Foreskin keratinocyte (primary cell): ENCODE measurements at places on chromosomes 1 and 21.

GRCh38 chr21:26368591-26369320, 198.2 kb upstream of the APP start:
- no peak for DNase-seq

DNA sequence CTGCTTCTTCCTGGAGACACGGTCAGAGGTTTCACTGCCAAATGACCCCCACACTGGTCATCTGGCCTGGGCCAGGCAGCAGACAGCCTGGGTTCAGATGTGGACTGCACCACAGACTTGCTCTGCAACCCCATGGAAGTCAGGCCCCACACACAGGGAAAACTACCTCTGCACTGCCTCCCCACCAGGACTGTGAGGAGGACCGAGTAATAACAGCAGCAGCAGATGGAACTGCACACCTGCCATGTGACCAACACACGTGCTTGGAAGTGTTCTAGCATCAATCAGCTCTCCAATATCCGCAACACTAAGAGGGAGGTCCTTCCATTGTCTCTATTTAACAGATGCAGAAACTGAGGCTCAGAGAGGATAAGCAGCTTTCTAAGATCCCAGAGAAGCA, 51.4 kb downstream of the SLC9A1 start:
- no peak for DNase-seq

GRCh38 chr1:59816318-59816878, 1.6 kb downstream of the HOOK1 start:
- DNase-seq, result no peak

DNA sequence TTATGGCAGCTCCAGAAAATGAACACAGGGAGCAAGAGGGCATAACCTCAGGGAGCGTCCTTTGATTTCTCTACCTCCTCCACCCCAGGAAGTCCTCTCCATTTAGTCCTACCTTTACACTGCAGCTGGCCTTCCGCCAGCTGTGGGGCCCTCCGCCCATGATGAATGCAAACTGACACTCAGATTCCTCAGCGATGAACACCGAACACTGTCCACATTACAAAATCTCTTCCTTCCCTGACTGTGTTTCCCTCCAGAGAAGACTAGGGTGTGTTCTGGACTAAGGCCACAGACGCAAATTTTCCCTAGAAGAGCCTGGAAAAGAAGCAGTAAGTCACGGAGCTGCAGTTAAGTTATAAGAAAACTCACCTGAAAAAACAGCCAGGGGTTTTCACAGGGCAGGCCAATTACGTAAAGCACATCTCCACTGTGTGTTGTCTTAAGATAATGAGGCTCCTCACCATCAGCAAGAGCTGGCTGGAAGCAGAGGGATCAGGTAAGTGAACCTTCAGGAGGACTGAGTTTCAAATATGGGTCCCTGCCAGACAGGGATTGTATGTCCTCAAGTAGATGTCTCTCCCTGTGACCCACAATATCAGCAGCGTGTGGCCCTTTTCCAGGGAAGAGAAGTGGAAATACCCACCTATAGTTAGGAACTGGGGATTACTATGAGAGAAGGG, 46.3 kb upstream of the ATP1B1 start:
- peak; percentile 82 for DNase-seq

- DNase-seq, result no peak
These were observed 11.9 kb downstream of the F5 start for GRCh38 chr1:169574336-169574735.

DNA sequence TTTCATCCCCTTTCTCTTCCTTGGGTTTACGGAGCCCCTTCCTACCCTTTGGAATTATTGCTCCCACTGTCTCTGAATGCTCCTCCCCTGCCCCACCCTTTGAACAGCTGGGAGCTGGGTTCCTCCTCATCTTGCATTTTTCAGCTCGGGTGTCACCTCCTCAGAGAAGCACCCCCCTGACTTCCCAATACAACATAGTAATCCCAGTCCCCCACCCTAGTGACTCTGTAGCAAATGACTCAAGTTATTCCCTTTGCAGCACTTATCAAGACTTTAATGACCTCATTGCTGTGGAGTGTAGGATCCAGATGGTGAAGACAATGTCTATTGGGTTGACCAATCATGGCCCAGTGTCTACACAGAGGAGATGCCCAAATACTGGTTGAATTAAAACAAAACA, 8.9 kb upstream of the VWA5B1 start:
- peak; percentile 54 for DNase-seq

DNA sequence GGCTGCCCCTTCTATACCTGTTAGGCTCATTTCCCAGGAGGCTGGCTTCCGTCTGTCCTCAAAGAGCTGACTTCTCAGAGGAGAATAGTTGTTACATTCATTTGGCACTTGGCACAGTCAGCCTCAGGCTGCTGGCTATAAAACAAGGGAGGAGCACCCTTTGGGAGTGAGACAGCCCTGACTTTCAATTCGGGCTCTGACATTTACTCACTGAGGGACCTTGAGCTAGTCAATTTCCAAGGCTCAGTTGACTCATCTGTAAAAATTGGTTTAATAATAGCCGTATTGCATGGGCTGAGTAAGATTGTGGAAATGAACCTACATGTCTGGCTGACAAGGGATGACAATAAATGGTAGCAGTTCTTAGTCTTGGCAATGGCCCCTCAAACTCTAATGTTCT, 13.7 kb downstream of the ALX3 start:
- peak; percentile 50 for DNase-seq

- DNase-seq, result no peak
These were observed 139.5 kb downstream of the RGS7 start for GRCh38 chr1:241217516-241217915.

GRCh38 chr1:188127507-188127906, 1298.8 kb downstream of the PLA2G4A start:
- DNase-seq, result peak; percentile 40

DNA sequence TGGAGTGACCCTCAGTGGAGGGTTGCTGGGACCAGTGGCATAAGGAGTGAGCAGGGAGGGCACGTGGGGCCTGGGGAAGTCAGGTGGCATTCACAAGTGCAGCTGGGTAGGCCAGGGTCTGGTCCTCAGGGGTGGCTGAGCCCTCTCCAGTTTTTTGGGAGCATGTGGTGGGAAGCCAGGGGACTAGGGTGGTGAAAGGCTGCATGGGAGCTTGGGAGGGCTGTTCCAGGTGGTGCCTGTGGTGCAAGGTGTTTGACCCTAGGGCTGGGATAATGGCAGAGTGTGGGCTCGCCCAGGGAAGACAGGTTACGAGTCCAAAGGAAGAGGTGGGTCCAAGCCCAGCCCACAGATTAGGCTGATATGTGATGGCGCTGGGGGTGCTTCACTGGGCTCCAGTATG, 30.5 kb downstream of the MAN1C1 start:
- DNase-seq, result no peak

GRCh38 chr1:161915051-161915503, 108.6 kb downstream of the OLFML2B start:
- no peak for DNase-seq

- no peak for DNase-seq
These were observed 642 bp upstream of the CREG1 start for GRCh38 chr1:167554028-167554779.

- DNase-seq, result no peak
These were observed 96.5 kb downstream of the DTL start for GRCh38 chr1:212132025-212132424.

GRCh38 chr21:41769933-41770332, 3.1 kb upstream of the RIPK4 start:
- no peak for DNase-seq

- DNase-seq, result no peak
These were observed 13.9 kb upstream of the ALPL start for GRCh38 chr1:21495225-21495820.

GRCh38 chr1:200028586-200029034, 1.1 kb downstream of the NR5A2 start:
- peak; percentile 9 for DNase-seq

DNA sequence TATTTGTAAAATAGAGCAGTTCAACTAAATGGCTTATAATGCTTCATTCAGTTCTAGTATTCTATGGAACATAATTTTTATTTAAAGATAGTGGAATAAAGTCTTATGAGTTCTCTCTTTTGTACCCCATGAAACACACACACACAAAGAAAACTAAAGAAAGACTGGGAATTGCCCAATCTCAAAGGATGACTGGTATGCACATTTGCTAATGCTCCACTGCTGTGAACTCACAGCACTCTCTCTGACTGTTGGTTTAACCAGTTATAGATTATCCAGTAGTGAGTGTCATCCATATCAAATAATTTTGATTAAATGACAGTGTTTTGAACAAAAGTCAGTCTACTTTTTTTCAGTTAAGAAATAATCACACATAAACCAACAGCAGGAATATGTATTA, 1082.4 kb upstream of the B3GALT2 start:
- no peak for DNase-seq

- no peak for DNase-seq
These were observed 4.9 kb downstream of the GLIS1 start for GRCh38 chr1:53733975-53734649.

- DNase-seq, result no peak
These were observed 262.9 kb upstream of the CACYBP start for GRCh38 chr1:174736831-174737230.

DNA sequence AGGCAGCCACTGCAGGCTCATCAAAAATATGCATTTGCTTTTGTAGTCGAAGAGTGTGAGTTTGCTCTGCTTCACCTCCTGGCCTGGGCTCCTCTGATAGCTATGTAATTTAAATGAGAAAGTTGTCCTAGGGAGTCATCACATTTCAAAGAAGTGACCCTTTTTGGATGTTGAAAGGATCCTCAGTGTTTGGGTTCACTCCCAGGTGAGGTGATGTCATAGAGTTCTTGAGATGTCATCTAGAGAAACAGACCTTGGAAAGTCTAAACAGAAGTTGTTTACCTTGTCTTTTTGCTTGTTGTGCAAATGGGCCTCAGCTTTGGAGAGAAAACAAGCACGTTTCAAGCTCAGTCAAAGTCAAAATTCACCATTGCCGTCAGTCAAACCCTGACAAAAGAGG, 92.0 kb upstream of the BARHL2 start:
- no peak for DNase-seq

- DNase-seq, result no peak
These were observed 34.7 kb upstream of the PLA2G2A start for GRCh38 chr1:20014153-20014552.

DNA sequence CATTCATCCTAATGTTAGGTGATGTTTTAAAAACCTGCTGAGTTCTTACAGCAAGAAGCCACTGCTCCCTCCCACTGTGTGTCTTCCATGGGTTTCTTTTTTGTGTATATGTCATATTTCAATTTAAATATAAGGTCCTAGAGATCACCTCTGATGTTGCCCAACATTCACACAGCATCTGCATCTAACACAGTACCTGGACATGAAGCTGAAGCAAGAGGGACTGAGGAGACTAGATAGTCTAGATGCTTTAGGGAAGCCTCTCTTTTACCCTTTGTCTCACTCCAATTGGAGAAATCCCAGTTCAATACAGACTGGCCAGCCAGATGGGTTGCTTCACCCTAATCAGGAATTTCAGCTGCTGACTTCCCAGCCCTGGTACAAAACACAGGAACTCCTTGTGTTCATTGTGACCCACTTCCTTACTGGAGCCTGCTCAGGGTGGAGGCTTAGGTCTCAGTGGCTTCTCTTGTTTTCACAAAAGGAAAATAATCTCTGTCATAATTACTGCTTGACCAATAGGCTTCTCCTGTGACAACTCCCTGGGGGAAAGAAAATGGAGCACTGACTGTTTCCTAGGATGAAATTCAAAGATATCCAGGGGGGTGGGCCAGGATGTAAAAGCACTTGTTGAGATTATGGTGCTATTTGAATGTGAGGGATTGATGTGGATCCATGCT, 17.3 kb downstream of the BTG2 start:
- DNase-seq, result no peak

GRCh38 chr1:21176586-21177555, at the start of gene EIF4G3:
TSS of gene EIF4G3 (minus strand) at chr1:21176897. CDS start at chr1:21002742, 174,155 bp downstream.
- DNase-seq, result peak; percentile 77

- DNase-seq, result no peak
These were observed 11.9 kb downstream of the ATP13A2 start for GRCh38 chr1:16999863-17000262.

DNA sequence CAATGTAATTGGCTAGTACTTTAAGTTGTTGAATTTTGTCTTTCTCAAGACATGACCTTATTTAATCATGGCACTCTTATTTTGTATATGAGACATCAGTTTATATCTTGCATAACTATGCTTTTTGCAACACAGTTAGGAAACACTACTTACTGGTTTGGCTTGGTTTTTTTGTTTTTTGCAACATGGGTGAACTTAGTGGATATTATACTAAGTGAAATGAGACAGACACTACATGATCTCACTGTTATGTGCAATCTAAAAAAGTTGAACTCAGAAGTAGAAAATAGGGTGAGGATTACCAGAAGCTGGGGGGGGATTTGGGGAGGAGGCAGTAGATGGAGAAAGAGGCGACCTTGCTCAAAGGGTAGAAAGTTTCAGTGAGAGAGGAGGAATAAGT, 132.1 kb downstream of the PLA2G4A start:
- no peak for DNase-seq

- no peak for DNase-seq
These were observed 38.2 kb upstream of the PKP1 start for GRCh38 chr1:201245082-201245481.

- peak; percentile 20 for DNase-seq
These were observed 239.8 kb downstream of the USH2A start for GRCh38 chr1:216183454-216183853.

DNA sequence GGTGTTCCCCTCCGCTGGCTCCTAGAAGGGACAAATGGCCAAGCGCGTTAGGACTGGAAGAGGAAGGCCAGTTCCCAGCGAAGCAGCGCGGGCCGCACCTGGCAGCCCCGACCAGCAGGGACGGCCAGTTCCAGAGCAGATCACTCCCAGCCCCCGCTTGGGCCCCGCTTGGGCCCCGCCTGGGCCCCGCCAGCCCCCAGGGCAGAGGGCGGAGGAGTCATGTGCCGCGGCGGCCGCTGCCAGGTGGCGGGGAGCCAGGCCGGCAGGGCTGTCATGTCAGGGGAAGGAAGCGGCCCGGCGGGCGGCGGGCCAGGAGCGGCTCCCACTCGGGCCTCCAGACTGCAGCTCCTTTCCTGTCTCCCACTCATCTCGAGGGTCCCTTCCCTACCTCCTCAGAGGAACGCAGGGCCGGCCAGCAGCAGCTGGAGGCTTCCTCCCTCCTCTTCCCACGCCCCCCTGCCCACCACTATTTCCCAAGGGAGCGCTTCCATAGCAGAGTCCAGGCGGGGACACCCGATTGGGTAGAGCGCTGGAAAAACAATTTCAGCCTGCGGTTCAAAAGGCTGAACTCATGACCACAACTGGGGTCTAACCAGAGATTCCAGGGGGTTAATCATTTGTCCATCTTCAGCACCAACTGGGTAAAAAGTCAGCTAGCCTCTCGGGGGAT, 16.5 kb downstream of the ZNF697 start:
- no peak for DNase-seq

DNA sequence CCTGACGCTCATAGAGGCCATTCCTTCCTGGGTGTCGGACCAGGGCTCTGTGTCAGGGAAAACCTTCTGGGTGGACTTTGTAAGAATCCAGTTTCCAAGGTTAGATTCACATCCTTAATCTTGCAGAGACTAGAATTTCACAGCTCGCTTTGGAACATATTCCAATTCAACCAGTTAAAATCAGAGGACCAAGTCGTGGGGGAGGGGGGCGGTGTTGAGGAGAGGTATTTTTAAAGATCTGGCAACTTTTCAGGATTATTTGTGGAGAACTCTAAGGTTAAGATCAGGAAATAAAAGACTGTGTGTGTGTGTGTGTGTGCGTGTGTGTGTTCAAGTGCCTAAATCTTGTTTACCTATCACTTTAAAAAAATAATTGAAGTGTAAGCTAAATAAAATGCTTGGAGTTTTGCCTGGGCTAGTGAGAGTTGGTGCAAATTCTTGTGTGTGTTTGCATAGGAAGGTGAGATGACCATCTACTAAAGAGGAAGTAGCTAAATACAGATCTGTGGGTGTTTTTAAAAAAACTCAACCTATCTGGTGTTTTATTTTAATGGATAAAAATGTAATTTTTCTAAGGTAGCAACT, 21.8 kb downstream of the TENT5C start:
- DNase-seq, result no peak
